ENCODE measurements at places on chromosomes 6 and 20.
A peak's percentile ranks its signal among the peaks of the same experiment; 100 is the strongest.

- DNase-seq, result no peak
Measured at GRCh38 chr6:75285283-75285639, 669 bp upstream of the TMEM30A start.

- DNase-seq, result no peak
Measured at GRCh38 chr6:47147175-47147727, 105.1 kb upstream of the ADGRF1 start.

DNA sequence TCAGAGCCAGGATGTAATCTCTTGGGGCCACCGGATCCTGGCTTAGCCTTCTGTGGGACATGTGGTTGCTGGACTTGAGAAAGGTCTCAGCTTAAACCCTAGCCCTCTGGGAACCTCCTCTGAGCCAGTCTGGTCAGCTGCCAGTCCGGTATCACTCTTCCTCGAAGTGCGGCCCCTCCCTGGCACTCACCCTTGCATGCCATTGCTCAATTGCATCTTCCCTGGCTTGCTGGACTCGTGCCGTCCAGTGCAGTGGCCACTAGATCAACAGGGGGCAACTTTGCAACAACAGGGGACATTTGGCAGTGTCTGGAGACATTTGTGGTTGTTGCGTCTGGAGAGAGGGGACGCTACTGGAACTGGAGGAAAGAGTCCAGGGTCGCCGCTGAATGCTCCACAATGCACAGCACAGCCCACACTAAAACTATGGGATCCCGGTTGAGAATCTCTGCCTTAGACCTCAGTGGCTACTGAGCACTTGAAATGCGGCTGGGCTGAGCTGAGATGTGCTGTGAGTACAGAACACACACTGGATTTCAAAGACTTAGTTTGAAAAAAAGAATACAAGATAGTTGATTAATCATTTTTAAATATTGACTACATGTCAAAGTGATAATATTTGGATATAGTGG lies 152.1 kb downstream of the TFAP2C start:
- no peak for DNase-seq

DNA sequence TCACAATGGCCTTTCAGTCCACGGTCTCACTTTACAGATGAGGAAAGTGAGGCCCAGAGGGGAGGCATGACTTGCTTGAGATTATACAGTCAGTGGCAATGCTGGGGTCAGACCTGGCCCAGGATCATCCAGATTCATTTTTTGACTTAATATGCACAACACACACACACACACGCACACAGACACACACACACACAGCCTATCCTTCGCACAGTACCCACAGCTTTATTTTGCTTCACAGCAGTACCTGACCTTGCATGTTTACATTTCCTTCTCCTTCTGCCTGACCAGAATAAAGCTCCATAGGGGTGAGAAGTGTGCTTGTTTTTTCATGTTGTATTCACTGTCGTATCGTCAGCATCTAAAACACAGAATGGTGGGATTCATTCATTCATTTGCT lies 79.8 kb downstream of the VEGFA start:
- no peak for DNase-seq

- DNase-seq, result no peak
Measured at GRCh38 chr20:23305098-23305497, 45.5 kb upstream of the NXT1 start.

- no peak for DNase-seq
Measured at GRCh38 chr6:143949962-143950361, 58.1 kb downstream of the PLAGL1 start.

DNA sequence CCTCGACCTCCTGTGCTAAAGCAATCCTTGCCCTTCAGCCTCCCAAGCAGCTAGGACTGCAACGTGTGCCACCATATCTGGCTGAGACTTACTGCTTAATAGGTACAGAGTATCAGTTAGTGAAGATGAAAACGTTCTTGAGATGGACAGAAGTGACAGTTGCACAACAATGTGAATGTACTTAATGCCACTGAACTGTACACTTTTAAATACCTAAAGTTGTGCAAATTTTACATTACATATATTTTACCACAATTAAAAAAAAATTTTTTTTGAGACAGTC lies 25.9 kb downstream of the NUDT3 start:
- DNase-seq, result no peak

DNA sequence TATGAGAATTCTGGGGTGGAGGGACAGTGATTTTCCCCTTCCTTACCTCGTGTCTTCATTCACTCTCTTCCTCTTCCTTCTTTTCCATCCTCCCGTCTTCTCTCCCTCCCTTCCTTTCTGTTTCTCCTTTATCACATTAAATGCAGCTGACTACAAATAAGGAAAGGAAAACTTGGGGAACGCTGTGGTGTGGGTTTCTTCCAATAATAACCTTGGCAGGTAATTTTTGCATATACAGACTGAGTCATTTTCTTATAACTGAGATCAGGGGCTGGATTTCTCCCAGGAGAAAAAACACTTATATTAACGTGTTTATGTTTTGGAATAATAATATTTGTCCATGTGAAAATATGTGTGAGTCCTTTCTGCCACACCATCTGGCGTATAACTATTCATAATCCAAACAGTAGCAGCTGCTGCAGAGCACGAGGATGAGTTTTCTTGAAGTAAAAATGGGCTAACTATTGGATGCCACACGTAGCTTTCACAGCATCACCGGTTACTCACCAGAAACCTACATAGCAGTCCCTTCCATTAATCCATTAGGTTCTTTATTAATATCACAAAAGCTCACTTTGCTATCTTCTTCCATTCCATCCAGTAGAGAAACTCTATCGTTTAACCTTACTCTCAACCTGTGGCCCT lies 139.2 kb upstream of the SASH1 start:
- no peak for DNase-seq

GRCh38 chr6:155880900-155881299 lies 425.3 kb upstream of the NOX3 start:
- no peak for DNase-seq

DNA sequence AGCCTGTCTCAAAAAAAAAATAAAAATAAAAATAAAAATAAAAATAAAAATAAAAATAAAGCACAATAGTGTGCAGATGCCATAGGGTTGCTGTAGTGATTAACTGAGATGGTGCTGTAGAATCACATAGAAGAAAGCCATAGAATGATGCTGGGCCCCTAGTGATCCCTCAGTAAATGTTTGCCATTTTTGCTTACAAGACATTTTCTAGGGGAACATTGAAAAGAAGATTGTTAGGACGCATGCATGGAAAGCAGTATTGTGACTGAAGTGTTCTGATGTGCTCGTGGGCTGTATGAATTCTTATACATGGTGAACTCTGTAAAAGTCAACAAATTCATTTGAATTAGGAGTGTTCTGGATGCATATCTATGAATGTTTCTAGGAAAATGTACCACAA lies 22.0 kb upstream of the SAMD3 start:
- DNase-seq, result no peak

- DNase-seq, result no peak
Measured at GRCh38 chr20:20755674-20756319, 43.4 kb upstream of the RALGAPA2 start.

DNA sequence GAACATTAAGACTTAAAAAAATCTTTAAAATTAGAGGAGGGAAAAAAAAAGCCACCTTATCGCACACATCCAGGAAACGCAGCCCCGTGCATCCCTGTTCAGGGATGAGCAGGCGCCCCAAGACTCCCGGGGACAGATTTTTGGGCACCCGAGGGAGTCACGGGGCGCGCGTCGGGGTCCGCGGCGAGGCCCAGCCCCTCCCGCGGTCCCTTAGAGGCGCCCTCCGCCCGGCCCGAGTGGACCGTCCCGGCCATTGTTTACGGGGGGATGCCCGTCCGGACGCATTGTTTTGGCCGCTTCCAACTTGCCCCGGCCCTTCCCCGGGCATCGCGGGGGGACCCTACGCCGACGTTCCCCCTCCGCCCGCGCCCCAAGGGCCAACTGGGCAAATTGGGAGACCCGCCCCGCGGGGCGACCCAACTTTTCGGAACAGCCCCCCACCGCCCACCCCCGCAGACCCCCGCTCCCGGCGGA lies 610 bp downstream of the ZNF217 start:
- peak; percentile 38 for DNase-seq

GRCh38 chr6:1368940-1369339 lies 20.4 kb upstream of the FOXF2 start:
- no peak for DNase-seq

GRCh38 chr6:25787428-25787827 lies 32.9 kb downstream of the SLC17A4 start:
- DNase-seq, result no peak

GRCh38 chr20:44159125-44159524 lies 27.9 kb downstream of the JPH2 start:
- no peak for DNase-seq

- peak; percentile 15 for DNase-seq
Measured at GRCh38 chr6:154370545-154370944, 13.9 kb upstream of the IPCEF1 start.

DNA sequence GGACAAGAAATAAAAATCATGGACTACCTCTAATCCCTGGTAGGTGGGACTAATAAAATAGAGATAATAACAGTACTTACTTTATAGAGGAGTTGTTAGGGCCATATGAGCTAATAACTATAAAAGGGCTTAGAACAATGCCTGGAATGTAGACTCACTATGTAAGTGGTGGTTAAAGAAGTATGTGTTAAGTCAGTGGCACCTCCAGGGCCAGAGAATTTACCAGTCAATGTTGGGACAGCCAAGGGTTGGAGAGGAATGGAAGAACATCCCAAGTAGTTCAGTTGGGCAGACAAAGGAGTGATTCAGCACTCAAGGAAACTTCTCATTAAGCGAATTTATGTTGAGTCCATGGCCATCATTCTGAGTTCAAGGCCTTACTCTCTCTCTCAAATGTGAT lies 116.8 kb downstream of the OTOR start:
- no peak for DNase-seq

GRCh38 chr6:39003072-39003471 lies 45.5 kb upstream of the GLP1R start:
- peak; percentile 3 for DNase-seq

- no peak for DNase-seq
Measured at GRCh38 chr6:35724059-35724458, 12.8 kb upstream of the ARMC12 start.

DNA sequence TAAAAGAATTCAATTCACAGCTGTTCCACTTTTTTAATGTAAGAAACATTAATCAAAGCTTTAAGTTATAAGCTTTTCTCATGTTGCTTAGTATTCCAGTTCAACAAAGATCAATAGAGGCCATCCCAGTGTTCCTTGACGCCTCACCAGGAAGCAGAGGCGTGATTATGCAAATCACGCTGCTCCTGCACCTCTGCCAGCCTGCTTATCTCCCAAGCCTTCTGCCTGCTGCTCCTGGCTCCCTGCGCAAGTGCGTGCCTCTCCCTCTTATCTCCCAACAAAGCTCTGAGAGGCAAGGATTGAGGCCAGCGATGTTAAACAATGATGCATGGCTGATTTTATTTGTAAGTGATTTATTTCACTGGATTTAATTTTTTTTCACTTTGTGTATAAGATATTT lies 42.8 kb downstream of the INSM1 start:
- DNase-seq, result no peak

DNA sequence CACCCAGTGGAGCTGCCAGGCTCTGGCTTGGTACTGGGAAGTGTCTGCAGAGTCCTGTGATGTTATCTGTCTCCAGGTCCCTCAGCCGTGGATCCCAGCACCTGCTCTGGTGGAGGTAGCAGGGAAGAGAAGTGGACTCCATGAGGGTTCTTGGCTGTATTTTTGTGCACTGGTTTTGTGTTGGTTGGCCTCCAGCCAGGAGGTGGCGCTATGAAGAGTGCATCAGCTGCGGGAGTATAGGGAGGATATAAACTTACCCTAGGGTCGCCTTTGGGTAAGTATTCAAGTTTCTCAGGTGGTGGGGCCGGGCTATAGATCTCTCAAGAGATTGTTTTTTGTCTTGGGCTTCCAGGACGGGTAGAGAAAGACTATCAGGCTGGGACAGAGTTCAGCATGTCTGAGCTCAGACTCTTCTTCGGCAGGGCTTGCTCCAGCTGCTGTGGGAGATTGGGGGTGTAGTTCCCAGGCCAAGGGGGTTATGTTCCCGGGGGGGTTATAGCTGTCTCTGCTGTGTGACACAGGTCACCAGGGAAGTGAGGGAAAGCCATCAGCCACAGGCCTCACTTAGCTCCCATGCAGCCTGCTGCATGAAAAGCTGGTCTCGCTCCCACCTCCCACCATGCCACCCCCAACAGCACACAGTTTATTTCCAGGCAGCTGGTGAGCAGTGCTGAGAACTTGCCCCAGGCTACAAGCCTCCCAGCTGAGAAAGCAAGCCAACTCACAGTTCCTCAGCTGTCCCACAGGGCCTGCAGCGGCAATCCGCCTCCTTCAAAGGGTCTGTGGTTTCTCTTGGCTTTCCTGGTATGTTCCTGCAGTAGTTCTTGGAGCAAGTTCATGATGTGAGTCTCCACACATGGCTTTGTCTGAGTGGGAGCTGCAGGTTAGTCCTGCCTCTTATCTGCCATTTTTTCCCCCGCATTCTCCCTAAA lies 115.7 kb downstream of the AIG1 start:
- DNase-seq, result no peak

DNA sequence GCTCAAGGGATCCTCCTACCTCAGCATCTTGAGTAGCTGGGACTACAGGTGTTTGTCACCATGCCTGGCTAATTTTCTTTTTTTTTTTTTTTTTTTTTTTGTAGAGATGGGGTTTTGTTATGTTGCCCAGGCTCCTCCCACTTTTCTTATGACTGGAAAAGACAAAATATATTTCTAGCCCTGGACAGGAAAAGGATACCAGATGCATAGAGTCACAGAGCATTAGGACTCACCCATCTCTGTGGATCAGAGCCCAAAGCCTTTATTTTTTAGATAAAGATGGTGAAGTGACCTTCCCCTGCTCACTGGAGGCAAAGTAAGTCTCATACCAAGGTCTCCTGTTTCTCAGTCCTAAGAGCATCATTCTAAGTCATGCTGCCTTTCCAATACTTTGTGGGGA lies 3.4 kb downstream of the TRIM10 start:
- no peak for DNase-seq

DNA sequence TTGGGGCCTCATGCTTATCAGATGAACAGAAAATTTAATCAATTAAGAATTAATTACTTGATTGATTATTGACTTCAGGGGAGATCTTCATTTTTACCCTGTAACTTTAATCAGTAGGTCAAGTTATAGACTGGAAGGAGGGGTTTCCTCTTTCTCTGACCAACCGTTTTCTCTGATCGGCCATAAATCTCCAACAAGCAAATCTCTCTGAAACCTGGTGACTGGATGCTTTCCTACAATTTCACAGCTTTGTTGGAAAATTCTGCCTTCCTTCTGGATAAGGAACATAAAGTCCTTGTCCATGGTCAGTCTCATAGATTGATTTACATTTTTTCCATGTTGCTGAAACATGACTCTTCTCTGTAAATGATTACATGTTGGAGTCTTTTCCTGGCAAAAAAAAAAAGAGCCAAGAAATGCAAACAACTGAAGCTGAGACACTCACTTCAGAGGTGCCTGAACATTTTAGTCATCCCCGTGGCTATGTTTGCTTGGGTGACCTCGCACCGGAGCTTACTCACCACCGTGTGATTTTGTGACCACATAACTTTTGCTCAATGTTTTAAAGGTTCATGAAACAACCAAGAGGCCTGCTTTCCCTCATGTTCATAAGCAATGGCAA lies 31.0 kb downstream of the IRF4 start:
- DNase-seq, result peak; percentile 74

GRCh38 chr6:47897247-47897646 lies 115.4 kb downstream of the OPN5 start:
- DNase-seq, result no peak

- no peak for DNase-seq
Measured at GRCh38 chr6:6723921-6724538, 135.5 kb downstream of the LY86 start.

GRCh38 chr6:137995371-137995770 lies 111.8 kb downstream of the PERP start:
- no peak for DNase-seq
